Stimulated activated CD8-positive, alpha-beta memory T cell treated with anti-CD3 and anti-CD28 coated beads, Interleukin-12 subunit alpha, Interleukin-12 subunit beta, amount 100 ng/mL, for 1 hour (primary cell): ENCODE measurements at places on chromosomes 7 and 10.
A peak's percentile ranks its signal among the peaks of the same experiment; 100 is the strongest.

DNA sequence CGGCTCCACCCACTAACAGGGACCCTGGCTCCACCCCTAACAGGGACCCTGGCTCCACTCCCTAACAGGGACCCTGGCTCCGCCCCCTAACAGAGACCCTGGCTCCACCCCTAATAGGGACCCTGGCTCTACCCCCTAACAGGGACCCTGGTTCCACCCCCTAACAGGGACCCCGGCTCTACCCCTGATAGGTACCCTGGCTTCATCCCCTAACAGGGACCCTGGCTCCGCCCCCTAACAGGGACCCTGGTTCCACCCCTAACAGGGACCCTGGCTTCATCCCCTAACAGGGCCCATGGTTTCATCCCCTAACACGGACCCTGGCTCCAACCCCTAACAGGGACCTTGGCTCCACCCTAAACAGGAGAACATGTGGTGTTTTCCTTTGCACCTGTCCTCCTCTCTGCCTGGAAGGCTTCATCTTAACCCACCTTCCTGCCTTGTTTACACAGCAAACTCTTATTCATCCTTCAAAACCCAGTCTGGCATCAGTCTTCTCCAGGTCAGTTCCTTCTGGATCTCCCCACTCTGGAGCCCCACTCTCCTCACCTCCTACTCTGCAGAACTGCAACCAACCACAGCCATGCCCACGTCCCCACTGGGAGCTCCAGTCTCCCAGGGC lies 58.0 kb downstream of the CHST15 start:
- DNase-seq, result no peak

GRCh38 chr10:127935071-127935561 lies 28.2 kb downstream of the PTPRE start:
- DNase-seq, result no peak

DNA sequence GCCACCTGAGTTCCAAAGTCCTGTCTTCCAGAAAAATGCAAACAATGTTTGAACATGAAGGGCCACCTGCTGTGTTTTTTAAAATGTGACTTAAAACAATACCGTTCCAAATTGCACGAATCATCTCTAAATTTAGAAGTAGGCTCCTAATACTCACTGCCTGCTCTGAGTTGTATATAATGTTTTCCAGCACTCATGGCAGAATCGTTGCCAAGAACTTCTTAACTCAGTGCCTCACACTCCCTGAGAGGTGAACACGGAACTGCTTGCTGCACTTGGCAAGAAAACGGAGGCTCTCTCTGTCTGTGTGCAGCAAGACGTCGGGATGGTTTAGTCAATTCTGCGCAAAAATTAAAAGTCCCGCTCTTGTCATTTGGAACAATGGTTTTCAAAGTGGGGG lies 757.3 kb upstream of the AUTS2 start:
- DNase-seq, result no peak

- DNase-seq, result no peak
These were observed 72.7 kb upstream of the SEC61G start for GRCh38 chr7:54831644-54832095.

DNA sequence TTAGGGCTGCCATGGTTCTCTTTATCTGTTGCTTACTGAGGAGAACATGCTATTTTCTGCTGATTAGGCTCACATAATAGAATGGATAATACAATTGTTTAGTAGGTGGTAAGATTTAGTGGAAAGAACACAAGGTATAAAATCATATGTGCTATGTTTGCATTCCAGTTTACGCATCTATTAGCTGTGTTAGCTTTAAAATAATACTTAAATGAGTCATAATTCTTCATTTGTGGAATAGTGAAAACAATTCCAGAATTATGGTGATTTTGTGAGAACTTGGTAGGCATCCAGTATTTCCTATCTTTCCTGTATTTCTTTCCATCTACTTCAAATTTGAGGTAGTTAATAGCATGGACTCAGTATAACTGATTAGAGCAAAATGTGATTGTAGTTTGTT lies 1585.5 kb upstream of the LRRTM3 start:
- no peak for DNase-seq

- no peak for DNase-seq
These were observed 1.3 kb downstream of the ARHGAP22 start for GRCh38 chr10:48603421-48604038.

GRCh38 chr10:47024399-47025252 lies 113.4 kb downstream of the PTPN20 start:
- peak; percentile 47 for DNase-seq

GRCh38 chr7:136278057-136278456 lies 300.9 kb upstream of the MTPN start:
- DNase-seq, result no peak

DNA sequence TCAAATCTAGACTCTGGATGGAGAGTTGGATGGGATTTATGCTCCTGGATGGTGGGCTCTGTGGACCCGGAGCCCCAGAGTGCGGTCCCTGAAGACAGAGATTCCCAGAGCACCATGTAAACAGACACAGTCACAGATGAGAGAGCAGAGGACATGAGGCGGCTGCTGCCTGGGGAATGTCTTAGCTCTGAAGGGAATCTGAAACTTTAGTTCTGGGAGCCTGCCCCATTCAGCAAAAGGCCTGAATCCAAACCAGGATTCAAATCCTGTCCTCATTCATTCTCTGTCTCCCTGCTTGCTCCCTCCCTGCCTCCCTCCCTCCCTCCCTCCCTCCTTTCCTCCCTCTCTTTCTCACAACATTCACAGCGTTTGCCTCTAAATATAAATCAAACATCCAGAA lies 49.5 kb upstream of the CALD1 start:
- DNase-seq, result no peak

DNA sequence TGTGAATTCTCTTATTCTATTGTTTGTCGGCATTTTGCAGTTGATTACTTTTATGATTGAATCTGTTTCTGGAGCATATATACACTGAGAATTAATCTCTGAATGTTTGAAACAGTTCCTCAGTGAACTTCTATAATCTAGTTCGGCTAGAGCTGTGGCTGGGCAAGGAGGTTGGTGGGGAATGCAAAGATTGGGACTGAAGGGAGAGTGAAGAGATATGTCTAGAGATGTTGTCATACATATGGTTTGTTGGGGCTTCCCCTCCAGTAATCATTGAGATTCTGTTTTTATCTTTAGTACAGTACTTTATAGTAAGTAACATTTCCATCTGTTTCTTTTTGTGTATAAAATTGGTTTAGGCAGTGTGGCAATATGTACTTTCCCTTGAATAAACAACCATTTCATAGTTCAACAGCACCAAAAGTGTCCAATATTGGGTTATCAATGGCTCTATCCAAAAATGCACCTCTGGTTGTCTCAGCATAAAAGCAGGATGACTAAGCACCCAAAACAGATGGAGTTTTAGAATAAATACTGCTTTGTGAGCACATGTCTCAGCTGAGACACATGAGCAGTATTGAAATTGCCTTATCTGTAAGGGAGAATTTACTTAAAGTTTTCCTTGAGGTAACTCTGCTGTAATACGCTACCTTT lies 36.7 kb downstream of the WAC start:
- no peak for DNase-seq

GRCh38 chr7:92856436-92856835 lies 20.1 kb upstream of the CDK6 start:
- no peak for DNase-seq

GRCh38 chr7:120241973-120242372 lies 31.0 kb upstream of the KCND2 start:
- no peak for DNase-seq

GRCh38 chr7:26657206-26657641 lies 207.2 kb downstream of the SKAP2 start:
- DNase-seq, result no peak
